ENCODE measurements at places on chromosomes 11 and 22.

GRCh38 chr11:1296287-1296686 lies 13.1 kb downstream of the TOLLIP start:
- no peak for DNase-seq

DNA sequence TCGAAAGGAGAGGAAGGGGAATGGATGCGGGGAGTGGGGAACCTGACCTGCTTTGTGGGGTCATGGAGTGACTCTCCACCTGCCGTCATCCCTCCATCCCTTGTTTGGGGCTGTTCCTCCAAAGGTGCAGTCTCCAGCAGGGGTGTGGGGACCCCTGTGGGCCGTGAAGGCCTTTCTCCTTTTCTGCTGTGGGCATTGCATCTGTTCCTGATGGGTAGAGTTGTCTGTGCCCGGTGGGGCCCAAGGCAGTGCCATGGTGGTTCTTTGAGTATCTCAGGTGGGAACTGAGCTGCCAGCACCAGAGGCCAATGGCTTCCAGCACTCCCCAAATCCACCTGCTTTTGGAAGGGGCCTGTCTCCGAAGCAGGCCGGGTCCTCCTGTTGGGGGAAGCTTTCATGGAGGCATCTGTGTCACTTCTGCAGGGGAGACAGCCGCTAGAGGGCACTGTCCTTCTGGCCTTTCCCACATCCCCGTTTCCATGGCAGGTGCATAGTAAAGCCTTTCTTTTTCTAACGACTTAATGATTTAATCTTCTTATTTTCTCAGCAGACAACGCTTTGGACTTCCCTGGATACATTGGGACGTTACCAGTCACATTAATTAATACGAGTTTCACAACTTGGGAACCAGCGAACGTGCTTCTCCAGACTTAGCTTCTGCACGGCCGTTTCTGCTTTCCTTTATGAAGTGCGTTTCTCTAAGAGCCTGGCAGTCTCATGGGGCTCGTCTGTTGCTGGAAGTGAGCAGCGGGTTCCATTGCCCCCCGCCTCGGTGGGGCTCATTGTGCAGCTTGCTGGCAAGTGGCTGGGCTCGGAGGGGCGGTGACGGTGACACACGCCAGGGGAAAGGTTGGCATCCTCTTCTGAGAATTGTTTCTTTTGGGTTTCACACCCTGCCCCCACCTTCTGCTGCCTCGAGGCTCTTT lies 57.1 kb downstream of the PARVB start:
- peak; percentile 37 for DNase-seq

GRCh38 chr11:134499990-134500389 lies 87.9 kb upstream of the B3GAT1 start:
- DNase-seq = no peak

DNA sequence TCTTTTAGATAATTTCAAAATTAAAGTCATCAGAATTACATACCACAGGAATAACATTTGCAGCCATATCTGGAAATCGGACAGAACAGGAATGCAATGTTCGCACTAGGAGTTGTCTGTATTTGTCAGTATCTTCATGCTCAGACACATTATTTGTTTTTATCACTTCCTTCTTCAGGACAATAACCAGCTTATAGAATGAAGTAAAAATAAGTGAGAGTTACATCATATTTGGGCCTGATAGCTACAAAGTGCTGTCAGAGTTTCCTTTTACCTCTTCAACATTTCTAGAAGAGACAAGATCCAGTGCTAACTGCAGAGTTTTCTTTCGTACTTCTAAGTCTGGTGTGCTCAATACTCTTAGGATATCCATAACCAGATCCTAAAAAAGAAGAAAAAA lies 18.9 kb downstream of the COPB1 start:
- no peak for DNase-seq

DNA sequence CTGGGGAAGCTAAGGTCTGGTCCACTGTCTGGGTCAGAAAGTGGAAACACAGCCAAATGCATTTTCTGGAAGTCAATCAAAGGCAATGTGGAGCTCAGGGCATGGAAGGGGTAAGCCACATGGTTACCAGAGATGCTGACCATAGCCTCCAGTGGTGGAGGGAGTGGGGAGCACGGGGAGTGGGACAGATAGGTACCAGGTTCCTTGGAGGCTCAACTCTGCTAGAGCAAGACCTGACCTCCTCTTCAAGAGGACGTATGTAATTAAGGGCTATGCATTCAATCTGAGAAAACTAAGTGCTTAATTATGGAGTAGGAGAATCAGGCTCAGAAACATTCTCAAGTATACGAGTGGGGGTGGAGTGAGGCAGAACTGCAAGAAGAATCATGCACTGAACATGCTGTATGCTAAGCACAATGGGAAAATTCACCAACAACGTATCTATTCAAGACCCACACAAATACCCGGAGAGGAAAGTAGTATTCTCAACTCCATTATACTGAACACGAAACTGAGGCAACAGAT lies 65.2 kb upstream of the PHOX2A start:
- no peak for DNase-seq

- no peak for DNase-seq
Observed at GRCh38 chr22:45709866-45710265, 38.2 kb downstream of the ATXN10 start.

GRCh38 chr11:36074941-36075431 lies 131.1 kb downstream of the LDLRAD3 start:
- no peak for DNase-seq

GRCh38 chr11:67392183-67392715 lies 463 bp downstream of the RAD9A start:
- no peak for DNase-seq

GRCh38 chr11:47437746-47438418 lies 11.1 kb downstream of the RAPSN start:
- no peak for DNase-seq

DNA sequence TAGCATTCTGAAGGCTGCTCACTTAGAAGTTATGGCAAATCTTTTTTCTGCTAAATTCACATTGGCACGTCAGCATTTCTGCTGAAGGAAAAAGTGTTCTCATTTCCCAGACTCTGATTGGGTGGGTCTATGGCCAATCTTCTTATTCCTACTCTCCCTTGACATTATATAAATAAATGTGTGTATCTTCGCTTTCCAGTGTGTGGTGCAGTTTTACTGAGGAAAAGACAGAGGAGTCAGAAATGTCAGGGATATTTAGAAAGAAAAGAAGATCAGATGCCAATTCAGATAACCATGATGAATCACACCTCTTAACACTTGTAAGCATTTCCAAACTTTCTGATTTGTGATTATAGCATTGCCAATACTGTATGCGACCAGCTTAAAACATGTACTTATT lies 3.2 kb upstream of the BDNF start:
- no peak for DNase-seq

- no peak for DNase-seq
Observed at GRCh38 chr11:42819126-42819525, 492.7 kb upstream of the API5 start.

DNA sequence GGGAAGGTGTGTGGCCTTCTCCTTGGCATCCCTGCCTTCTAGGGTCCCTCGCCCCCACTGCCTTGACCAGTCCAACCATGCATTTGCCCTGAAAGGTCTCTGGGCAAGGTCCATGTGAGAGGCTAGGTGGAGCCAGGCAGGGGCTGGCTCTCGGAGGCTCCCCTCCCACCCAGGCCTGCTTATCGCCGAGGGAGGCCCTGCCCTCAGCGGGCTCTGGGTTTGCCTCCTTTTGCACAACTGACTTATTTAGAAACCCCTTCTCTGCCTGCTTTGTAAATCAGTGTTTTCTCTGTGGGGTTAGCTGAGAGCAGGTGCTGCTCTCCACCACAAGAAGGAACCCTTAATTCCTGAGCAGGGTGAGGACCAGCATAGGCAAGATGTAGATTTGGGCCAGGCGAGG lies 47.7 kb downstream of the CD82 start:
- DNase-seq = no peak

DNA sequence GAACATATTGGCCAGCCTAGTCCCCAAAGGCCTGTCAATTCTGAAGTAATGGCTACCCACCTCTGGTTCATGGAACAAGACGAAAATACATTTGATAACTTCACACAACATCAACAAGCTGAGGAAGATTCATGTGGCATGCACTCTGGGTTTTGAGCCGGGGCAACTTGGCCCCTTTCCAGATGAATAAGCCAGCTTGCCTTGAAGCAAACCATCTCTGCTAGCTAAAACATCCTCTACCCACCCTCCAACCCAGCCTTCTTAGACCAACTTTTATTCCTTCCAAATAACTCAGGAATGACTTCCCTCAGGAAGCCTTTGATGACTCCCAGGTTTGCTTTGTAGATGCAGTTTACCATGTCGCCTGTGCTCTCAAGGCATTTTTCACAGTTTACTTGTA lies 94.4 kb downstream of the SLC1A2 start:
- DNase-seq = no peak

DNA sequence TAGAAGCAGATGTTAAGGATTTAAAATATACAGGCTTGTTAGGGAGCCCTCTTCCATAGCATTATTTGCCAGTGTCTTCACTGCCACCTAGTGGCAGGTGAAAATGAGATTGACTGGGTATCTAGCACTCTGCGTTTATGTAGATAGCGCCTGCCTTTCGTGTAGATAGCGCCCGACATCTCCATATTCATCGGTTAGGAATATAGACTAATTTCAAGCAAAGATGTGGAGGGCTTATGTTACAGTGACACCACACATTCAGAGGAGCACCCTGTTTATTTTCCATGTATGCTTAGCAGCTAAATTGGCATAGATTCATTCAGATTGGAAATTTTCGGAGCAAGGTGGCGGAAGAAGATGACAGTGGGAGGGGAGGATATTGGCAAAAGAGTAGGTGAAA lies 72.0 kb downstream of the SLC5A12 start:
- no peak for DNase-seq

GRCh38 chr11:119680541-119681360 lies 48.2 kb downstream of the NECTIN1 start:
- DNase-seq = no peak

DNA sequence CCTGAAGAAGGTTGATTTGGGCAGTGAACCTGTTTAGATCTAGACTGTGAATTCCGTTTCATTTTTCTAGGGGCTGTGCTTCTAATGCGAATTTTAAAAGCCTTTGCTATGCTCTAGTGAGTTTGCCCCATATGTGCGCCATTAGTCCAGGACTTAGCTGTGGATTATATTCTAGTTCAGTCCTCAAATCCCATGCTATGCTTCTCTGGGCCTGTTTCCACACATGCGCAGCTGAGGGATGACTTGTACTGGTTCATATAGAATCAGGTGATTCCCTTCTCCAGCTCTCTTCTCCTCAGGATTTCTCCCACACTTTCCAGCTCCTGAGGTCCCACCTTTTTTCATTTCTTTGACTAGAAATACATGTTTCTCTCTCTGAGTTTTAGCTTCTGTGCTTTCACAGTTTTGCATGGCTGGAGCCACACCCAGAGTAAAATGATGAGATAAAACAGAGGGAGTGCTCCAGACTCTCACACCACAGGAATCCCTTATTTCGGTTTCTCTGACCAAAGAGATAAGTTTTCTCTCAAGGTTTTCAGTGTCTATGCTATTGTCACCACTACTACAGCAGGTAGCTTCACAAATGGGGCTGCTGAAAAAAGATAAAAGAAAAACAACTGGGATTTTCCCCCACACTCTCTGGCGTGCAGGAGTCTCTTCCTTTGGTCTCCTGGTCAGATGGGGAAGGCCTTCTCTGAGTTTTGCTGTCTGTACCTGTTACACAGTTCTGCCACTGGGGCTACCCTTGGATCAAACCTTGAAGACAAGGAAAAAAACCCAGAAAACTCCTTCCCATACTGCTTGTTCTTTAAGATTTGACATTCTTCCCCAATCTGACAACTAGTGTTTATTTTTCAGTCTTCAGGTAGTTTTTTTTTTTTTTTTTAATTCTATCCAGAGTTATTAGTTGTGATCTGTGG lies 96.2 kb upstream of the TEAD1 start:
- DNase-seq = no peak

GRCh38 chr11:85822814-85823213 lies 11.9 kb upstream of the SYTL2 start:
- no peak for DNase-seq

DNA sequence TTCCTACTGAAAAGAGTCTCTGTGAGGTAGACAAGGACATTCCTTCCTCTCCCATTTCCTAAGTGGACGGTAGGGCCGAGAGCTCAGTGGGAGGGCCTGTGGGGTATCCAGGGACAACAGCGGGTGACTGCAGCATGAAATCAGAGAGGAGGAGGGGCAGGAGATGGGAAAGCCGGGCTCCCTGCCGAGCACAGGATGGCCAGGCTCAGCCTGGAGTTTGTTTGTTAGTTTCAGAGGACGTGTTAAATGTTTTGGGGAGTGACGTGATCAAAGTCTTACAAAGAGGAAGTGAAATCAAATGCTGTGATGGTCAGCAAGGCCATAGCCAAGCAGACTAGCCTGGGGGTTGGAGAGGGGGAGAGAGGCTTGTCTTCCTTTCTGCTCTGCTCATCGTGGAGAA lies 152.7 kb downstream of the ADAMTS15 start:
- DNase-seq = no peak

- DNase-seq = no peak
Observed at GRCh38 chr11:87926250-87926970, 248.8 kb downstream of the RAB38 start.

DNA sequence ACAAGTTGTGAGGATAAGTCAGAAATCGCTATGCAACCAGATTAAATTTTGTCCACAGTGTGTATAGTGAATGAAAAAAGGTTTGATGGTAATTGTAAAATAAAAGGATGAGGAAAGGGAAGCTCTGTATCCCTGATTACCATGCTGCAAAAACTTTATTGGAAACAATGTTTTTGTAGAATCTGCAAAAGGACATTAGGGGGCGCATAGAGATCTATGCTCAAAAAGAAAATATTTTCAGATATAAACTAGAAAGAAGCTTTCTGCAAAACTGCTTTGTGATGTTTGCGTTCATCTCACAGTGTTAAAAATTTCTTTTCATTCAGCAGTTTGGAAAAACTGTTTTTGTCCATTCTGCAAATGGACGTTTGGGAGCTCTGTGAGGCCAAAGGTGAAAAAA lies 390.5 kb downstream of the OR4C45 start:
- no peak for DNase-seq

DNA sequence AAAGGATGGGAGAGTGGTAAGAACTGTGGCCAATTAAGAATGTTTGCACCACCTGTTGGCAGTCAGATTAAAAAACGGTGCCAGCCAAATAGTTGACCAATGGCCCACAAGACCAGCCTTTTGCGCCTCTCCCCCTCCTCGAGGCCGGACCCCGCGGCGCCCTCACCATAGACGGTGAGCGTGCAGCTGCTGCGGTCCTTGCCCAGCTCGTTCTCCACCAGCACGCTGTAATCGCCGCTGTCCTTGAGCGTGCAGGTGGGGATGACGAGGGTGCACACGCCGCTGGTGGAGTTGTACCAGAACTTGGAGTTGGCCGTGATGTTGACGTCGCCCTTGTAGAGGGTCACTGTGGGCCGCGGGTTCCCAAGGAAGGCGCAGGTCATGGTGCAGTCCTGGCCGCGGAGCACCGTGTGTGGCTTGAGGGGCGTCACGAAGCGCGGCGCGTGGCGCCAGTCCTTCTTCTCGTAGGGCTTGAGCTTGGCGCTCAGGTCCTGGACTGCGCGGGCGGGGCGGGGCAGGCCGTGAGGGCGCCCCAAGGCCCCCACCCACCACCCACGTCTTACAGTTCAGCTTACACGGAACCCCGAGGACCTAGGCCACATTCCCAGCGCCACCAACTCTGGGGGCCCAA lies 7.2 kb downstream of the TMEM86A start:
- DNase-seq = no peak

- no peak for DNase-seq
Observed at GRCh38 chr11:92286709-92287108, 62.1 kb downstream of the FAT3 start.

GRCh38 chr11:87007963-87008362 lies 29.8 kb upstream of the TMEM135 start:
- no peak for DNase-seq

- no peak for DNase-seq
Observed at GRCh38 chr11:64232182-64232966, 2.0 kb upstream of the VEGFB start.

All from activated CD8-positive, alpha-beta memory T cell treated with anti-CD3 and anti-CD28 coated beads for 1 hour (primary cell).